ENCODE measurements at places on chromosomes 6 and 20.

DNA sequence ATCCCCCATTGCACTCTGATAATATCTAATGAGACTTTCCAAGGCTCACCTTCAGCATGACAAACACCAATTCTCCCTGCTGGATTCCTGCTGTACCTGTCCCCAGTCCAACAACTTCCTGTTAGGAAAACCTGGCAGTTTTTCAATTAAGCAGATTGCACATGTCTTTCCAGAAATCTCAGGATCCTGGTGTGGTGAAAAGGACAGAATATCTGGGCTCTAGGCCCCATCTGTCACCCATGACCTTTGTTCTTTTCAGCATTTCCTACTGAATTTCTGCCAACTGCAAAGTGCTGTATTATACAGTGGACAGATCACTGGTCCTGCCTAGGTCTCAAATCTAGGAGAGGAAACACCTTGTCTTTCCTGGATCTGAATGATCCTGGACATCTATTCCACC, 27.7 kb upstream of the DTNBP1 start:
- no peak for DNase-seq

DNA sequence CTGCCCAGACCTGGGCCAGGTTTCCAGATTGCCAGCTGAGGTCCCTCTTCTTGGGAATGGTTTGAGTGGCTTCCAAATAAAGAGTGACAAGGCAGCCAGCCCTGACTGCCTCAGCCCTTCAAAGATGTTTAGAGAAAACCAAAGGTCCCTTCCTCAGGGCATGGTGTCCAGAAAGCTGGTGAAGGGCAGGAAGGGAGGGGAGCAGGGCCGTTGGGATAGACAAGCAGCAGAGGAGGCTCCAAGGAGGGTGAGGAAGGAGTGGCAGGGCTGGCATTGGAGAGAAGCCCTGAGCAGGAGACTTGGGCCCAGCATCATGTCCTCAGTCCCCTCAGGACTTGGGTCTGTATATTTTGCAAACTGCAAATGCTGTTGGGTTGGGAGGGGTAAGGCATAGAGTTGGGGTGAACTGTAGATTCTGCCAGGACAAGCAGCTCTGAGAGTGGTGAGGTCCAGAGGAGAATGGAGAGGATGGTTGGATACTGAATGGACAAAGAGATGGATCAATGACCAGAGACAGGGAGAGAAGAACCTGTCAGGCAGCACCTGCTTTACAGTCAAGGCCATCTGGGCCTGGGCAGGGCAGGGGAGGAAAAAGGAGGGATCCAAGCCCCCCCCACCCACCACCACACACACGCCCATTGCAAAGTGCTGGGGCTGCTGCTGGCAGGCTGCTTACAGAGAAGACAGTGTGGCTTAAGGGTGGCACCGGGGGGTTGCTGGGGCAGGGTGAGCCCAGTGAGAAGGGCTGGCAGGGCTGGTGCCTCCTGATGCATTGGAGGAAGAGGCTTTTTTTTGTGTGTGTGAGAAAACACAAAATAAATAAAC, 5.5 kb upstream of the DSN1 start:
- no peak for DNase-seq

DNA sequence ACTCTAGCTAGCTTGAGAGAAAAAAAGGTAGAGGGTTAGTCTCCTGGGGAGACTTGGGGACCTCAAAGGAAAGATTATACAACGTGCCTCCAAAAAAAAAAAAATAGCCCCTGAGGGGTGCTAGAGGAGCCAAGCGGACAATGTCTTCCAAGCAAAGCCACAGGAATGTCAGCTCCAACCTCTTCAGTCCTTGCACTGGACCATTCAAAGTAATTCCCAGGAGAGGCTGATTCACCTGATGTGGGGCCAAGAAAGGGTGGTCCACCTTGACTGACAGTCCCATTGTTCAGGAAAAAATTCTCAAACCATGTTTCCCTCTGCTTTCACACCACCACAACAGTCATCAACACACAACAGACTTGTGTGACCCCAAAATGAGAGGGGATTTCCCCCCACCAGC, 30.7 kb downstream of the ASIP start:
- DNase-seq, result no peak

GRCh38 chr6:109001291-109001894, 93.3 kb downstream of the SESN1 start:
- DNase-seq, result peak; percentile 36

- DNase-seq, result no peak
These were observed at the start of gene HIVEP1 for GRCh38 chr6:12012038-12012557. HIVEP1 (plus strand) TSS chr6:12012312; CDS start chr6:12015629, 3,317 bp downstream.

- DNase-seq, result no peak
These were observed 31.9 kb downstream of the CHMP4B start for GRCh38 chr20:33843050-33843449.

GRCh38 chr6:116265041-116265829, 11.4 kb upstream of the TSPYL4 start:
- no peak for DNase-seq

DNA sequence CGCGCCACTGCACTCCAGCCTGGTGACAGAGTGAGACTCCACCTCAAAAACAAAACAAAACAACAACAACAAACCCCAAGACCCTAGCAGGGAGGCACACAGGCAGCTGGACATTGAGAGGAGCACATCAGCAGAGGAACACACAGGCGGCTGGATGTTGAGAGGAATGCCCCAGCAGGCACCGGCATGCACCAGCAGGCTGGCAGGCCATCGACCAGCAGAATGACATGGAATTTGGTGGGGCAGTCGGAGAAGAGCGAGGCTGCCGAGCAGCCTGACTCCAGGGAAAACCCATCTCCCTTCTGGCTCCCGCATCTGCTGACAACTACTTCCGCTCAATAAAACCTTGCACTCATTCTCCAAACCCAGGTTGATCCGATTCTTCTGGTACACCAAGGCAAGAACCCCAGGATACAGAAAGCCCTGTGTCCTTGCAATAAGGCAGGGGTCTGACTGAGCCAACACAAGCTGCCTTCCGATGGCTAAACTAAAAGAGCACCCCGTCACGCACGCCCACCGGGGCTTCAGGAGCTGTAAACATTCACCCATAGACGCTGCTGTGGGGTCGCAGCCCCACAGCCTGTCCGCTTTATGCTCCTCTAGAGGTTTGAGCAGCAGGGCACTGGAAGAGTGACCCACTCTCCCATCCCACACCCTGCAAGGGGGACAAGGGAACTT, 60.2 kb downstream of the SLC22A23 start:
- DNase-seq, result no peak

DNA sequence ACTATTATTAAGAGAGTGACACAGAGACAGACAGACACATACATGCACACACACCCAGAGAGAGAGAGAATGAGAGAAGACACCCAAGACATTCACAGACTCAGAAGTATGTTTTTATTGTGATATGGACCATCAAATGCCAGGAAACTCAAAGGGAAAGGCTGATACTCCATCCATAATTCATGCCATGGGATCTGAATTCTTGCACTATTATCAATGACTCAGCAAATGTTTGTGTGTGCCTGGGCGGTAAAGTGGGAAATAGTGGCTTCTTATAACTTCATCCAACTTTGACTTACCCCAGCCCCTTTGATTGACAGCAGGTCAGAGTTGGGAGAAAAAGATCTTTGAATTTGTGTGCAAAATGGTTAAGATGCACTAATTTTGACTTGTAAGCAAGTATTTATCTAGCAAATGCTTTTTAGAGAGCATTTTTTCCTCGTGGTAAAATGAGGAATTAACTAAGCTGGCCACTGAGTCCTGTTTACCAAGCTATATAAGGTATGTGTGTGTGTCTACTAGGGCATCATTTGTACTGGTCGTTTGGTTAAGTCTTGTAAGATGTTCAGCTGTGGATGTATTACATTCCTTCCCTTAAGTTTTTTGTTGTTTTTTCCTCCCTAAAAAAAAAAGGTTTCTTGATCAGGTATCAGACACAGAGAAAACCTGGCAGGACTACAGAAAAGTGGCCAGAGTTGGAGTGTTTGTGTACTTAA, 3.0 kb upstream of the CCN2 start:
- no peak for DNase-seq

- no peak for DNase-seq
These were observed 170.3 kb upstream of the KCNG1 start for GRCh38 chr20:51193066-51193772.

DNA sequence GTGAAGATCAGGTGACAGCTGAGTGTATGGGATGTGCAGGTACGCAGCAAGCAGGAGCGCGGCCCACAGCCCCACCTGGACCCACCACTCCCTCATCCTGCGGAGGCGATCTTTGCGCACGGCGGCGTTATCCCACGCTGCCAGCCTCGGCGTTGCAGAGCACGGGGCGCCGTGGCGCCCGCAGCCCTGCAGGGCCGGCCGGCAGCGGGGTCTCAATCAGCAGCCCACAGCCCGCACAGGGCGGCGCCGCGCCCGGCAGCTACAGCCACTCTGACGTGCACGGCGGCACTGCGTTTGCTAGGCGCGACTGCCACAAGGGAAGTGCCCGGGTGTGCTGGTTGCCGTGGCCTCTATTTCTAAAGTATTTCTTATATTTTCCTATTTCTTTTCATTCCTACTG, 46.9 kb downstream of the LAMA2 start:
- no peak for DNase-seq

DNA sequence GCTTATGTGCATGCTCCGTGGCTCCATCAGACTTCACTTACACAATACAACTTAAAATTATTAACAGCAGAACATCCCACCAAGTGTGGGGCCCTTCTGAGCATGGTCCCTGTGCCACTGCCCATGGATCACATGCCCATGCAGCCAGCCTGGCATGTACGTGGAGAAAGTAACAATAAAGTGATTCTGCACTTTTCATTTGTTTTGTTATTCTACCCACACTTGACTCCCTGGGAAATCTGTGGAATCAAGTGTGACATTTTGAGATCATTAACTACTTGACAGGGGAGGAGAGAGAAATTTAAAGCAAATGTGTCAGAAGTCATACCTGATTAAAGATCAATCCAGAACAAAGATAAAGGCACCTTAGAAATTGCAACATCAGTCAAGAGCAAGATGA, 112.0 kb downstream of the ISM1 start:
- no peak for DNase-seq

- DNase-seq, result no peak
These were observed 26.6 kb upstream of the KLHL31 start for GRCh38 chr6:53692172-53692571.

DNA sequence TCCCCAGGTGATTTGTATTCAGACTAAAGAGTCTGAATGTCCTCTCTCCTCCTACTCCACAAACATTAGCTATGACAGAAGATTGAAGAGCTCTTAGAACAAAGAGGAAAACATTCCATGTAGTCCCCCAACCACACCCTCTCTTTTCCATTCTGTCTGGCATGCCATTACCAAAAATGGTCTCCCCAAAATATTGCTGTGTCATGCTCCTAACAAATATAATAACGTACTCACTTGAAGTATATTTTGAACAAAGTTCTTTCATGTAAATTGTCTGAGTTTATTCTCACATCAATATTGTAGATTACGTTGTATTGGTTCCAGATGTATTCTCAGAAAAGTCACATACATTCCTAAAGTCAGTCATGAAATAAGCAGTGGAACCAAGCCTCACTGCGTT, 467.3 kb upstream of the IRAK1BP1 start:
- DNase-seq, result no peak

DNA sequence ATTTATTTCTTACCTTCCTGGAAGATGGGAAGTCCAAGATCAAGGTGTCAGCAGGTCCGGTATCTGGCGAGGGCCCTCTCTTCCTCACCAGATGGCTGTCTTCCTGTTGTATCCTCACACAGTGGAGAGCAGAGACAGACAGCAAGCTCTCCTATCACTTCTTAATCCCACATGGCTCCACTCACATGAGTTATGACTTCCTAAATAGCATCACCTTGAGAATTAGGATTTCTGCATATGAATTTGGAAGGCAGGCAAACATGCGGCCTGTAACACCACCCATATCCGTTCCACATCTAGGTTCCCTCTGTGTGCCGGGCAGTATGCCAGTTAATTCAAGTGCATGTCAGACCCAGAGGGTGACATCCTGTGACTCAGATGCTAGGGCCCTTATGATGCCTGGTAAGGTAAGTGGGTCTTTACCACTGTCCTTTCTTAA, 2.1 kb downstream of the RAET1E start:
- no peak for DNase-seq

GRCh38 chr20:59515013-59515905, 89.1 kb upstream of the PHACTR3 start:
- DNase-seq, result peak; percentile 91

DNA sequence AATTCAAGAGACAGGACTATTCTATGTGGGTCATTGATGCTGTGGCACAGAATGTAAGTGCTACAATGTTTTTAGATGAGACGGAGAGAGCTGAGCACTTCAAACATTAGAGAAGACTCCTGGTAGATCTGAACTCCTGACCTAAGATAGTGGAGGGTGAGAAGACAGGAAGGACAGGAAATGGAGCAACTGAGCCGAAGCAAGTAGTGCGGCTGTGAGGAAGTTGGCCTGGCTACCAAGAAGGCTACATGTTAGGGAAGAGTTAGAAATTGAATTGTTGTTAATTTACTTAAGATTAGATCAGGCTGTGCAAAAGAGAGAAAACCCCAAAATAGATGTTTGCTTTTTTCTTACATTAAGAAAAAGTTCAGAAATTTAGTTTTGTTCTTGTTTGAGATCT, 14.4 kb upstream of the MLIP start:
- no peak for DNase-seq

DNA sequence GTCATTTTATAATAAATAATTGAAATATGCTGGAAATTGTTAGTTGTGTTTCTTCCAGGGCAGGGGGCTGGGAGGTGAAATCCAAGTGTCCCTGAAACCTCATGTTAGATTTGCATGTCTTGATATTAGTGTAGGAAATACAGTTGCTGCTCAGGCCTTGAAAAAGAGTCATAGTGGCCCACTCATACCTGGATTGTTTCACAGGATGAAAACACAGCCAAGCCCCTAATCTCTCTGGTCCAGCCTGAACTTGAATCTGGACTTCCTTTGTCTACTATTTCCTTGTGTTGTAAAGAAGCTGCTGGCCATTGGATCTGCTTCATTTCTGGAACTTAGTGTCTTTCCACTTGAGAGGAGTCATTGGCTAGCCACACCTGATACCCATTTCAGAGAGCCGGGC, 108.8 kb upstream of the JARID2 start:
- DNase-seq, result no peak

- no peak for DNase-seq
These were observed 117.8 kb downstream of the FOXA2 start for GRCh38 chr20:22466447-22467171.
